Cerebellum (tissue), 4 donors: ENCODE measurements at places on chromosomes 11 and 22. TPM values are rescaled to one million over a fixed set of nuclear protein-coding genes. Genes with fewer than 3 reads are reported as not detected.

DNA sequence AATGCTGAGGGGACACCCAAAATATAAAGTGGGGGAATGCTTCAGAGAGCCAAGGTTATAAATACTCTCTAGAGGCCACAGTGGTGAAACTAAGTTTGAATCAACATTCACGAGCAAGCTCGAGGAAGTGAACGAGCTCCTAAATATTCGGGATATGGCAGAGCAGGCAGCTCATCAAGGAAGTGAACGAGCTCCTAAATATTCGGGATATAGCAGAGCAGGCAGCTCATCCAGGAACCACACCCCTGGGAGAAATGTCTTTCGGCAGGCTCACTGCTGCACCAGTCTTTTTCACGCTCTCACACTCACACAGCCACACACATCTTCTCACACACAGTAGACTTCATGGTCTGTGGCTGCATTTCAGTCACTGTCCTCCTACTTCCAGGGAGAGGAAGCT lies 787.5 kb downstream of the OPCML start:
- DNase-seq: no peak

- no peak for DNase-seq
These were observed 4.4 kb downstream of the DCPS start for GRCh38 chr11:126308271-126308671.

DNA sequence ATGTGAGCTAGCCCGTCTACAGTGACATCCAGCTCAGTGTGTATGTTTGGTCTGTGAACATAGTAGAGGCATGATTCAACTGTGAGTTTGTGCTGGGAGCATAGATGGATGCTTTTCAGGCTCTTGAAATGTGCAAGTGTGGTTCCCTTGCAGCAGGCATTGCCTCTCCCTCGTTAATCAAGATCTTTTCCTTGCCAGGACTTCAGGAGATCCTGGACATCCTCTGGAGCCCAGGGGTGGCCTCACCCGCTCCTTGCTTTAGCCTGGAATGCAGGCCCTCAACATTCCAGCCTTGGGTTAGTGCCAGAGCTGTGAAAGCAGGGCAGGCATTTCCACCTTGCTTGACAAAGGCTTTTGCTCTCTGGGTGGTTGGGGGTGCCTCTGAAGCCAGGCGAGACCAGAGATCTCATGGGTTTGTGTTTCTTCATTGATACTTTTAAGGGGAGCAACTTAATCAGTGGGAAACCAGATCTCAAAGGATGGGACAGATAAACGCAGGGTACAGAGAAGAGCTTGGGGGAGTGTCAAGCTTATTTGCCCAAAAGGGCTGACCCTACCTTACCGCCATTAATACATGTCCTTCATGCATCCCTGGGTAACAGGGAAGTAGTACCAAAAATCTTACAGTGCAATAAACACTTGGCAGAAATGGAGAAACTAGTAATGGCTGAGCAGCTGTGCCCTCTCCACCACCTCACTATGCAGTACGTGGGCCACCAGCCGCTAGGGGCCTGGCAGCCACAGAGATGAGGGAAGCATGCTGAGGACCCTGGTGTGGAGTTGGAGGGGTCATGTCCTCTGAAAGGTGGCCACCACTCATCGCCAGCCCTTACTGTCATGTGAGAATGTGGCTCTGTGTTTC lies 72.1 kb downstream of the PTPRJ start:
- DNase-seq: no peak

DNA sequence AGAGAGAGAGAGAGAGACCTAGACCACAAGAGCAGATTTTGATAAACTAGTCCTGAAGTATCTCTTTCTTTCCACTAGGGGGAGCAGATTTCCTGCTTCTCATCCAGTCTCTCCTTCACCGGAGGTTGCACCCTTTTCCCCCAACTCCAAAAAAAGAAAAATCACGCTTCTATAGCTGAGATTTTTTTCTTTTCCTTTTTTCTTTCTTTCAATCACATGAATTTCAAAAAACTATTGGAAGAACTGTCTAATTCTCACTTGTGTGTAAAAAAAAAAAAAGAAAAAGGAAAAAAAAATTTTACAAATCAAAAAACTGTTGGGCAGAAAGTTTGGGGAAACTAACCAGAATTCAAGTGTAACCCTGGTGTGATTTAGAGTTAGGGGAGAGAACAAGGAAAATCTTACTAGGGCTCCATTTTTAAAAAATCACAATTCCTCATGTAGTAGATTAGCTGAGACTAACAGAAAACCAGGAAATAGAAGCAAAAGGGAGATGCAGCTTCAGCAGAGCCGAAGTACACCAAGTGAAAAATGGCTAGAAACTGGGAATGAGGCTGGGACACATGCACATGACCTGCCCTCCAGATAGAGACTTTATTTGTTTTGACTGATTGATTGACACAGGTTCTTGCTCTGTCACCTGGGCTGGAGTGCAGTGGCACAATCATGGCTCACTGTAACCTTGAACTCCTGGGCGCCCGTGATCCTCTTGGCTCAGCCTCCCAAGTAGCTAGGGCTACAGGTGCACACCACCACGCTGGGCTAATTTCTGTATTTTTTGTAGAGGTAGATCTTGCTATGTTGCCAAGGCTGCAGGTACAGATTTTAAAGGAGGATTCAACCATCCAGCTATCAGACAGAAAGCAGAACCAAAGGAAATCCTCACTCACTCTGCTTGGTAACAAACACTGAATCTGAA lies 27.1 kb downstream of the SDHD start:
- DNase-seq: peak; percentile 53

DNA sequence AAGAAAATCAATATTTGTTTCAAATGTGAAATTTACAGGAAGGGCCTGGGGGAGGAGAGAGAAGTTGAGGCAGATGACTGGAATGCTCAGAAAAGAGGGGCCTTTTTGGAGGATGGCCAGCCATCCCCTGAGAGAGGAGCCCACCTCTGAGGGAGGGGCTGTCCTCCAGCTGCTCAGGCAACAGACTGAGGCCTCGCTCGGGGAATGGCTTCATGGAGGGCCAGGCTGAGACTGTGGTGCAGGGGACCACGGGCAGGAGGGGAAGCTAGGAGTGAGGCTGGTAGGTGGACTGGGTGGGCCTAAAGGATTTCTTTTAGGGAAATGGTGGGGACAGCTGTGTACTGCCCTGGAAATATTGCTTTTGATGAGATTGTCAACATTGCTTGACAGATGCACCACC lies 73.5 kb upstream of the CADM1 start:
- DNase-seq: no peak

The PTPRCAP gene
- 0.91 TPM for total RNA-seq

The APOA5 gene
- total RNA-seq: not detected
